Activated T-cell treated with anti-CD3 and anti-CD28 coated beads for 48 hours (primary cell): ENCODE measurements at places on chromosomes 11 and 22.

GRCh38 chr11:62012832-62013461 is 45.5 kb upstream of the FTH1 start:
- no peak for DNase-seq

DNA sequence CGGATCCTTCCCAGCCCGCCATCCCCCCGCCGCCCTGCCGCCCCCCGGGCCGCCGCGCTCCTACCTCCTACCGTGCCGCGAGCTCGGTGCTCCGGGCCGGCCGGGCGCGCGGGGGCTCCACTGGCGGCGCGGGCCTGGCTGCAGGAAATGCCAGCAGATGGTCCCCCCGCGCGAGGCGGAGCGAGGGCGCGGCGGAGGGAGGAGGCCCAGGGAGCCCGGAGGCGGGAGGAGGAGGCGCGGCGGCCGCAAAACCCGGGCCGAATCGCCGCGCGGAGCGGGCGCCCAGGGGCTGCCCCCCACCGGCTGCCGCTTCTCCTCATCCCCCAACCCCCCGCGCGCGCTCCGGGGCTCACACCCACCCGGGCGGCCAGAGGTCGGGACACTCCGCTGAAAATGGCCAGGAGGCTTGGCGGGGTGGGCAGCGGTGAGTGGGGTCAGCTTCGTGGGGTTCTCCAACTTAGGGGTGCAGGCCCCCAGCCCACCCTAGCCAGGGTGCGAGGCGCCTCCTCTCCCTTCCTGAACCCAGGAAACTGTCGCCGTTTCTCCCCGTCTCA is at the start of gene OSBPL5:
Gene OSBPL5, minus strand, starts transcription at position 159 of the 554 bp plus-strand sequence. CDS start 36,162 bp downstream, outside the sequence.
- DNase-seq: peak; percentile 52

DNA sequence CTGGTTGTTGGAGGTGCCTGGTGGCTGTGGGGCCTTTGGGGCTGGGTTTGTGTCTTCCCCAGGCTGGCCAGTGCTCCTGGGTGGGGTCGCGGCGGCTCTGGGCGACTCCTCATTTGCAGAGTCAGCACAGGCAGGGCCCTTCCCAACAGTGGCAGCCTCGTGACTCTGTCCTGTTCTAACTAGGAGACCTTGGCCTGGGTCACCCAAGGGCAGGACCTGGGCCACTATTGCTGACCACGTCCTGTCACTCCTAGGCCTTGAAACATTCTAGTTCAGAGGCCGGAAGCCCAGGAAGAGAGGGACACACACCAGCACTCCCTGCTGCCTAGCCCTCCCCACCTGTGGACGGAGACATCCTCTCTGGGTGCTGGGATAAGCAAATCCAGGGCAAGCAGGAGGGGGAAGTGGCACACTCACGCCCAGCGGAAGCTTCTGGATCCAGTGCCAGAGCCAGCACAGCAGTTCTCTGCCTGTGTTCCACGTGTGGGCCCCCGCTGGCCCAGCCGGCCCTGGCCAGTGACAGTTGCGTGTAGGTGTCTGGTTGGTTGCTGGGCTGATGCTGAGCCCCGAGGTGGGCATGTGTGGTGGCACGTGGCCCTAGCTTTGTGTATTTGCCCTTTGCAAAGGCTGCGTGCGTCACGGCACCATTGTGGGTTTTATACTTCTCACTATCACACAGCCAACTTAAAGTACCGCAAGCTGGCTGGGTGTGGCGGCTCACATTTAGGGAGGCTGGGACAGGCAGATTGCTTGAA is 4.3 kb upstream of the CHID1 start:
- no peak for DNase-seq

DNA sequence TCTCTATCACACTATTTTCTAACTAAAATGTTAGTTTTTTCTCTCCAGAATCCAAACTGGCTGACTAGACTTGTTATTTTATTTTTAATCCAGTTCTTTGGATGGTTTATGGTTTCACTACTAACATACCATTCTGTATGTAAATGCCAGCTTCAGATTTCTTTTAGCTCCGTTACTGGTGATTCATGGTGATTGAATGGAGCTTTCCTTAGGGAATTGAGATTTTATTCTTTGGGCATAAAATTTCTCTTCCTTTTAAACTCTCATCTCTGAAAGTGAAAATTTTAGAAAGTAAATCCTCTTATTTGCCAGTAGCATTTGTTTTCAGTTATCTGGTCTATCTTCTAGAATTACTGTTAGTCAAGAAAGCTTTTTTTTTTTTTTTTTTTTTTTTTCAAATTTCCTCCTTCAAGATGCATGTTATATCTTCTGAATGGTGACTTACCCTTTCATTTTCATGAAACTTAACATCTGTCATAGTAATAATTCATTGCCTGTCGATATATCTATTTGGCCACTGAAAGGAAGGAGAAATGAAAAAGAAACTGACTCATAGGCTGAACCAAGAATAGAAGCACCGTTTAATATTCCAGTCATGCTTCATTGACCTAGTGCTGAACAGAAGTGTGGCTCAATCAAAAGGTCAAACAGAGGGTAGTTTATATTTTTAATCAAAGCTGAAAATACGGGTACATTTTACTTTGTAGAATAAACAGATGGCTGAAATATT is 6.4 kb downstream of the ENDOD1 start:
- DNase-seq: no peak

DNA sequence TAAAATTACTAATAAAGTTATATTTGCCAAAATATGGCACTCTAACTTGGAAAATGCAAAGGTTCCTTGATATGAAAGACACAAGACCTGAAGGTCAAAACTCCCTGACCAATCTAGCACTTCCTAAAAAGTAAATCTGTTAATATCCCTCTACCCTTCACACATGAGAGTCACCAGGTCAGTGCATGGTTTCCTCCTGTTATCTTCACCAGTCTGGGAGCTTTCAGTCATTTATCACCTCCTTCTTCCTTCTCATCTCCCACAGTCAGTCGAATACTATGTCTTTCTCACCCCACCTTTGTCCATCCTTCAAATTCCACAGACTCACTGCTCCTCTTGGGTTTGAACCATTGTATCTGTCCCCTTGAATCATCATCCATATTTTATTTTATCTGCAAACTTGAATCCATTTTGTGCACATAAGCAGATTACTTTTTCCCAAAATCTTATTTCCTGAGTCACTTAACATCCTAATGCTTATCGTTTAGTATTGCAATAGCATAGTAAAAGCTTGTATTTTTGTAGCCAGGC is 2.6 kb downstream of the HBE1 start:
- no peak for DNase-seq

GRCh38 chr11:121588747-121589146 is 136.0 kb upstream of the SORL1-AS1 start:
- DNase-seq: no peak

DNA sequence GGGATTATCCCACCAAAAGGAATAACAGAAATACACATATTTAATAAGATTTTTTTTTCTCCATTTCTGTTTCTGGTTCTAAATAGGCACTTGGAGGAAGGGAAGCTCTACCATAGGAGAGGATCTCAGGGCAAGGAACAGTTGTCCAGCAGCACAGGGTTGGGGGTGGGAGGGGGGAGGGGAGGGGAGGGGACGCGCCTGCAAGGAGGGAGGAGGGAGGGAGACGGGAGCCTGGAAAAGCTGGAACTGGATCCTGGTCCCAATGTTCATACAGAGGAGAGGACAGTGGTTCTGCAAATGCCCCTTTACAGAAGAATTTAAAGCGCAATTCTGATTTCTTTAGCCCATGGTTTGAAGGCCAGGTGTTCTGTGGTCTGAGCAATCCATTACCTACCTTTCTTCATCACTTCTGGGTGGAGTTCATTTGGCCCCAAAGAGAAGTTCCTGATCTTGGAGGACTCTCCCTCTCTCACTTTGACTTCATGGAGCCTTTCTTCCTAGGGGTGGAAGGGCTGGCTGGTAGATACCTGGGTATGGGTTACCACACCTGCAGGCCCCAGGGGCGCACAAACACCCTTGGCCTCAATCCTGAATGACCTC is 348.9 kb upstream of the NCAM1 start:
- DNase-seq: no peak

- DNase-seq: no peak
These were observed 23.9 kb upstream of the ZBTB44 start for GRCh38 chr11:130338667-130339066.
